ENCODE measurements at places on chromosomes 7 and 10. TPM values are rescaled to one million over a fixed set of nuclear protein-coding genes. Genes with fewer than 3 reads are reported as not detected.

Gene ANKRD2
- 2,367 TPM for total RNA-seq

Gene OIT3
- total RNA-seq = 0.53 TPM

Gene PIP
- total RNA-seq = not detected

Gene AUTS2
- 12.7 TPM for total RNA-seq

Gene INSYN2A
- not detected for total RNA-seq

Gene KCNH2
- total RNA-seq = 128 TPM

Gene ADAM8
- 6.4 TPM for total RNA-seq

Gene GIMAP4
- total RNA-seq = 47.3 TPM

Gene NUB1
- total RNA-seq = 56.3 TPM

Gene SFRP4
- 10.1 TPM for total RNA-seq

Gene VSTM2A
- not detected for total RNA-seq

Gene AZGP1
- 31.8 TPM for total RNA-seq

Gene AMZ1
- total RNA-seq = not detected

Gene ABCA13
- 0.09 TPM for total RNA-seq

Gene PRSS58
- total RNA-seq = not detected

Gene ARHGEF5
- 2.1 TPM for total RNA-seq

Measured in heart left ventricle (tissue), 16 donors.